ENCODE measurements at places on chromosomes 1 and 21.

GRCh38 chr1:10650556-10651388 is 145.7 kb downstream of the CASZ1 start:
- H3K27me3 ChIP-seq: no peaks in the 10 kb centered on the region
- H3K4me3 ChIP-seq: no peak overlapping the region
- DNase-seq: no peak
- H3K27ac ChIP-seq: no peak overlapping the region
- no peaks in the 10 kb centered on the region for H3K36me3 ChIP-seq
- no peaks in the 10 kb centered on the region for H3K4me1 ChIP-seq

DNA sequence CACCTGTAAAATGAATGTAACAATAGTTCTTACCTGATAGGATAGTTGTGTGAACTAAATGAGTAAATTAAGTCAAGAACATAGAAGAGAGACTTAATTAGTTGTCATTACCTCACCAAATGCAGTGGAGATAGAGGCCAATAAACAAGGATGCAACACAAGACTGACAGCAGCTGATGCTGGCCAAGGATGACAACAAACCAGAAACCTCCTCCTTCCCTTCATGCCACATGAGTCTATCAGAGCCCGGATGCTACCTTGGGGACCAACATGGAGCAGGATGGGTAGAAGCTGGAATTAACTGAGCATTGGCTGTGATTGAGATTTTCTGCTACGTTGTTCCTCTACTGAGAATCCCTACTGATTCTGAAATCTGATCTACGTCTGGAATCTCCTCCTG is 30.3 kb upstream of the USP1 start:
- no peak overlapping the region for H3K4me3 ChIP-seq
- no peaks in the 10 kb centered on the region for H3K36me3 ChIP-seq
- DNase-seq: no peak
- no peaks in the 10 kb centered on the region for H3K27me3 ChIP-seq
- H3K27ac ChIP-seq: no peak overlapping the region

GRCh38 chr1:209404577-209404976 is 178.9 kb upstream of the CAMK1G start:
- H3K36me3 ChIP-seq: no peaks in the 10 kb centered on the region
- H3K4me3 ChIP-seq: no peak overlapping the region
- no peak overlapping the region for H3K27ac ChIP-seq
- no peaks in the 10 kb centered on the region for H3K4me1 ChIP-seq
- no peak for DNase-seq

GRCh38 chr1:26999440-26999987 is 6.0 kb downstream of the TRNP1 start:
- H3K4me1 ChIP-seq: peaks cover 7% of the 10 kb centered on the region
- H3K27ac ChIP-seq: no peak overlapping the region
- no peaks in the 10 kb centered on the region for H3K36me3 ChIP-seq
- no peak for DNase-seq

DNA sequence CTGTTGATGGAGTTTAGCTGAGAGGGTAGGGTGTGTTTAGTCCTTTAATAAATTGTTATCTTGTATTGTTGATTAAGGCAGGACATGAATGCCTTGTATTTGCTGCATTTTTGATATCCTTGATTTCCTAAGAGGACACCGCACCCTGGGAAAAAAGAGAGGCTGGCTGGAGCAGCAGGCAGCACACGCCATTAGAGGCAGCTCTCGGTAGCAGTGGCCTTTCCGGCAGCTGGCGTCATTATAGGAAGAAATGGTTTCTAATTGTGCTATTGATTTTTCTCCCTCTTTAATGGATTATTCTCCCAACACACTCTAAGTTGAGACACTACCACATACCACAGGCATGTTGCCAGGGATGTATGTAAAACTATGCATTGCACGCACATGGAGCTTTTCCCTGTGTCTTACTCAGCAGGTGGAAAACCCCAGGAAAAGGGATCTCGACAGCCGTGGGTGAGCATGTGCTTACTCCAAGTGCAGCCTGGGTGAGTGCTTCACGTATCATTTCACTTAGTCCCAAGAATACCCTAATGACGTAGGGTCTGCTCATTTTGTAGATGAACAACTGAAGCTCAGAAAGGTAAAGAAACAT is 440.4 kb upstream of the RUNX1 start:
- DNase-seq: no peak
- H3K36me3 ChIP-seq: peaks cover 9% of the 10 kb centered on the region
- peaks cover 51% of the 10 kb centered on the region for H3K27me3 ChIP-seq

- peak overlapping the region; percentile 99 for H3K4me3 ChIP-seq
- H3K27me3 ChIP-seq: no peaks in the 10 kb centered on the region
- peak overlapping the region; percentile 100 for H3K27ac ChIP-seq
- DNase-seq: peak; percentile 69
- peaks cover 41% of the 10 kb centered on the region for H3K4me1 ChIP-seq
Measured at GRCh38 chr1:45686015-45686287, 382 bp downstream of the GPBP1L1 start.

DNA sequence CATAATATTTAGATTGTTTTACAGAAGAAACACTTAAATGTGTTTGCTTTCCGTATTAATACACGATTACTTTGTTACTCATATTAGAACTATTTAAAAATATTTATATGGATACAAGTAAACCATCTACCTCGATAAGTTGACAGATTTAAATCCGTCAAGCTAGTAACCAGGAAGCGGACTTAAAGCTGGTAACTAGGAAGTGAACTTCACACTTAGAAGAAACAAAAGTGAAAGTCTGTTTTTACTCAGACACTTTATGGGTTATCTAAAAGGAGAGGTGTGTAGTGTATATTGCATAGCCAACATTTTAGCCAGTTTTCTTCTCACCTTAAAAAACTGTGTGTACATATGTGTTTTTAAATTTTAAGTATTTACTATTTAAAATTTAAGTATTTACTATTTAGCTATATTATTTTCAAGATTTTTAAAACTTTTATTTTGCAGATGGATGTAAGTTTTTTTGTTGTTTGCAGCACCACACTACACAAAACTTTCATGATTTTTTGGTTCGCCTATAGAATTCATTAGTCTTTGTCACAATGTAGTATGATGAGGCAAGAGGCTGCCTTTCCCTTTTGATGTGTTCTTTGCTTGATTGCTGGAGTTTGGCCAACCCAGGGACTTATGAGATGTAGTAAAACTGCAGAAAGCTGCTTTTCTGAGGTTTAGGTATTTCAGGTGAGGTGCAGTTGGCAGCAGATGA is 2.7 kb downstream of the USP25 start:
- DNase-seq: peak; percentile 68
- H3K4me3 ChIP-seq: peak overlapping the region; percentile 98
- no peaks in the 10 kb centered on the region for H3K36me3 ChIP-seq
- H3K27me3 ChIP-seq: peaks cover 3% of the 10 kb centered on the region
- peaks cover 50% of the 10 kb centered on the region for H3K4me1 ChIP-seq

- H3K27me3 ChIP-seq: no peaks in the 10 kb centered on the region
- H3K36me3 ChIP-seq: peaks cover 10% of the 10 kb centered on the region
- DNase-seq: no peak
- H3K27ac ChIP-seq: no peak overlapping the region
Measured at GRCh38 chr1:43962324-43962723, 7.5 kb upstream of the DPH2 start.

DNA sequence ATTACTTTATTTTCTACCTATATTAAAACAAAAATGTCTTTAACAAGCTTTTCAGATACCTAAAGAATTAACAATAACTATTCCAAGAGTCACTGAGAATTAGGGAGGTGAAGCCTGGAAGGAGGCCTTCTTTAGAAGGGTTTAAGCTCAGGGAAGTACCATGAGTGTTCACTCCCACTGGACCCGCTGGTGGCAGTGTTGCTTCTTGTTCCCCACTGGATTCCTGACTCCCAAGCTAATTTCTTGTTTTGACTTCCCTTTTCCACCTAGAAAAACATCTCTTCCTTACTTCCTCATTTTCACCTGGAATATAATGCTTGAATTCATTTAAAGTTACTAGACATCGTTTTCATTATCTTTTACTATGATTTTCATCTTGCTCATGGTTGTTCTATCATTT is 264.2 kb downstream of the HMCN1 start:
- DNase-seq: no peak
- H3K36me3 ChIP-seq: no peaks in the 10 kb centered on the region
- H3K27ac ChIP-seq: no peak overlapping the region
- no peaks in the 10 kb centered on the region for H3K4me1 ChIP-seq
